ENCODE measurements at places on chromosomes 7 and 10.

- no peak for DNase-seq
Measured at GRCh38 chr10:60281792-60282353, 107.8 kb downstream of the ANK3 start.

DNA sequence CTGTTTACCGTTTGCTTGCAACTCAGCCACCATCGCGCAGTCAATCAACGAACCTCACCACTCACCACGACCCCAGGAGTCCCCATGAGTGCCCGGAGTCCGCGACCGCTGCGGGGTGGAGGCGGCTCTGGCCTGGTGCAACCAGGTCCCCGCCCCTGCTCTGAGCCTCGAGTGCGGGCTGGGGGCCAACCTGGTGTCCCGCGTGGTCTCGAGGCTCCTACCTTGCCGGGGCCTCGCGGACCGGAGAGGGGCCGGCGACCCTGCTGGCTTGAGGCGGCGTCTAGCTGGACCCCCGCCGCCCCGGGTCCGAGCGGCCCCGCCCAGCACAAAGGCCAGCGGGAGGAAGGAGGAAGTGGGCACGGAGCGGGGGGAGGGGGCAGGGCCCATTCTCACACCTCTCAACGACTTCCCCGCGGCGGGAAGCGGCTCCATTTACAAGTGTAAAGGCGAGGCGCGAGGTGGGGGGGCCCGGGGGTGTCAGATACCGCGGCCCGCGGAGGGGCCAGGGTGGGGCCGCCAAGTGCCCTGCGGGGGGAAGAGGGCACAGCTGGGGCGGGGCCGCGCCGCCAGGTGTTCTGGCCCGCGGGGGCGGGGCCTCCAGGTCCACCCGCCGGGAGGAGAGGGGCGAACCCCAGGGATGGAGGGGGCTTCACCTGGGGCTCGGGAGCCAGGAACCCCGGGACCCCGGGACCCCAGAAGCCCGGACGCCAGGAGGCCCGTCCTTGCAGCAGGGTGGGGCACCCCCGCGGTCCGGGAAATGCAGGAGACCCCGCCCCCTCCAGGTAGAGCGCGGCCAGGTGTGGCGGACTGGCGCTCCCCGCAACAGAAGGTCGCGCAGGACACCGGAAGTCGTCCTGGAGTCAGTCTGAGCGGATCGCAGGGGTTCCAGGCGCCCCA, 8.6 kb downstream of the CTBP2 start:
- DNase-seq = no peak

- DNase-seq = no peak
Measured at GRCh38 chr10:106711313-106711906, 453.1 kb downstream of the SORCS1 start.

DNA sequence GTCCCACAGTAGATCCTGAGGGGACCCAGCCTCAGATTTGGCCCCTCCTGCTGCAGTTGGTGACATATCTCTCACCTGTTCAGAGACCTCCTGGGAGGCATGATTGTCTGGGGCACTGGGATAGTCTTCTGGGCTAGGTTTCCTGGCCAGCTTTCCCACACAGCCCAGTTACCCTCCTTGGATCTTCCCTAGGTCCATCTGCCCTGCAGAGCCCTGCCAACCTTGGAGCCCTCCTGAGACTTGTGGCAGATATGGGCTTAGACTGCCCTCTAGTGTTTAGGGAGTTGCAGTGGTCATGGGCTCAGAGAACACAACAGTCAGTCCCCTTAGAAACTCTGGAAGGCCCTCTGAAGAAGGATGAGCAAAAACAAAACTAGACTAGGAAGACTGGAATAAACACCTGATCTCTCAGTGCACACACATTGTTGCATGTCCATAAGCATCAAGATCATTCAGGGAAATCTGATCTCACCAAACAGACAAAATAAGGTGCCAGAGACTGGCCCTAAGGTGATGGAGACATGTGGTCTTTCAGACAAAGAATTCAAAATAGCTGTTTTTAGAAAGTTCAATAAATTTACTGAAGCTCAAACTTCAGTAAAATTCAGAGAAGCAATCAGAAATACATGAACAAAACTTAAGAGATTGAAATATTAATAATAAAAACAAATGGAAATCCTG, 324.6 kb downstream of the ATRNL1 start:
- peak; percentile 6 for DNase-seq

- DNase-seq = no peak
Measured at GRCh38 chr7:148898845-148899484, 14.9 kb upstream of the EZH2 start.

DNA sequence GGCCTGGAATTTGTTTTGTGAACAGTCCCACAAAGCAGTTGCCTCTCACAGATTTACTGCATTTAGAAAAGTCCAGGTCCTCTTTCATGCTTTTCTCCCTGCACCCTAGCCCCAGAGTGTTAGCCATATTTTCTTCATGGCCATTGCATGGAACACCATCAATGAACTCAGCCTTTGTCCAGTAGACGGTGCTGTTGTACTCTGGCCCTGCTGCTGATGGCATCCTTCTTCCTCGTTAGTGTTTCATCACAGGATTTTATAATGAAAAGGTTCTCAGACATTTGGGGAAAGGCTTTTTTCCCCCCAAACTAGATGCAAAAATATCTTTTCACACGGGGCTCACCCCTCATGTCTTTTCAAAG, 93.0 kb upstream of the SLC25A13 start:
- DNase-seq = no peak

GRCh38 chr7:5177060-5177459, 13.0 kb upstream of the WIPI2 start:
- peak; percentile 48 for DNase-seq

DNA sequence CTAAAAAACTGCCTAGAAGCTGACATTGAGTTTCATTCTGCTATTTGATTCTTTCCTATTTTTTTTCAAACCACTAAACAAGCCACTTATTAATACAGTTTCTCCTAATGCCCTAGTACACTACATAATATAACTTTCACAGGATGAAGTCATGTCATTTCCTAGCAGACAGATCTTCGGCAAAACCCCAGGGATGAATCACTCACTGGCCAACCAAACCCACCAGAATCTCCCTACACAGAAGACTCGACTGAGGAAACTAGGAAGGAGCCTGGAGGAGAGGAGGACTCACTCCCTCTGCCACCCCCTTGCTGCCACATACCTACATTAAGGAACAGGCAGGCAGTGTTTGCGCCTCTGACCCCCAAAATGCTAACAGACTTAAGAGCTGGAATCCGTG, 33.4 kb downstream of the XPNPEP1 start:
- DNase-seq = peak; percentile 46

GRCh38 chr7:128713794-128714193, 25.4 kb upstream of the CALU start:
- DNase-seq = no peak

DNA sequence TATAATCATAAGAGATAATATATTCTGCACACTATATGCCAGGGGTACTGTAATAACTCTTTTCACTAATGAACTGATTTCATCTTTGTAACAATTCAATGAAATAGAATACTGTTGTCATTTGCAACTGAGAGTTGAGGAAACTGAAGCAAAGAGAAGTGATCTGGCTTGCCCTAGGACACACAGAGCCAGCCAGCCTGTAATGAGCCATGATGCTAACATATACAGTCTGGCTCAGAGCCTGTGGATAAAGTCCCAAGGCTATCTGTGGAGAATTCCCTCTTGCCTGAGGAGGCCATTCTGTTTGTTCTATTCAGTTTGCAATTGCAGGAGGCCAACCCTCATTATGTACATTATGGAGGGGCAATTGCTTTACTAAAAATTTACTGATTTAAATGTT, 241.3 kb downstream of the CXCL12 start:
- no peak for DNase-seq

DNA sequence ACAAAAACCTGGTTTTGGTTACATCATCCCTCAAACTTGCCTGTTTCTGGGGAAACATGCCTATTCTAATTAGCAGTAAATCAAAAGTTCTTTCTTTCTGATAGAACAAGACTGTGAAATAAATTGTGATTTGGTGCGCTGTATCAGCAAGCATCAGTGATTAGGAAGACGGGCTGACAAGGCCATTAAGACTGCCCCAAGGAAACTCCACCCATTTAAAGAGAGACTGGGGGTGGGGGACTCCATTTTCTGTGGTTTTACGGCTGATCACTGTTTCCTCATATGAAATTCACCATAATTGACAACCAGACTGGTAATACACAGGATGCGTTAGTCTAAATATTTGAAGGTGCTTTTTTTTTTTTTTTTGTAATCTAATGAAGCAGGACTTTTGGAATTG, 68.7 kb downstream of the MBL2 start:
- no peak for DNase-seq

DNA sequence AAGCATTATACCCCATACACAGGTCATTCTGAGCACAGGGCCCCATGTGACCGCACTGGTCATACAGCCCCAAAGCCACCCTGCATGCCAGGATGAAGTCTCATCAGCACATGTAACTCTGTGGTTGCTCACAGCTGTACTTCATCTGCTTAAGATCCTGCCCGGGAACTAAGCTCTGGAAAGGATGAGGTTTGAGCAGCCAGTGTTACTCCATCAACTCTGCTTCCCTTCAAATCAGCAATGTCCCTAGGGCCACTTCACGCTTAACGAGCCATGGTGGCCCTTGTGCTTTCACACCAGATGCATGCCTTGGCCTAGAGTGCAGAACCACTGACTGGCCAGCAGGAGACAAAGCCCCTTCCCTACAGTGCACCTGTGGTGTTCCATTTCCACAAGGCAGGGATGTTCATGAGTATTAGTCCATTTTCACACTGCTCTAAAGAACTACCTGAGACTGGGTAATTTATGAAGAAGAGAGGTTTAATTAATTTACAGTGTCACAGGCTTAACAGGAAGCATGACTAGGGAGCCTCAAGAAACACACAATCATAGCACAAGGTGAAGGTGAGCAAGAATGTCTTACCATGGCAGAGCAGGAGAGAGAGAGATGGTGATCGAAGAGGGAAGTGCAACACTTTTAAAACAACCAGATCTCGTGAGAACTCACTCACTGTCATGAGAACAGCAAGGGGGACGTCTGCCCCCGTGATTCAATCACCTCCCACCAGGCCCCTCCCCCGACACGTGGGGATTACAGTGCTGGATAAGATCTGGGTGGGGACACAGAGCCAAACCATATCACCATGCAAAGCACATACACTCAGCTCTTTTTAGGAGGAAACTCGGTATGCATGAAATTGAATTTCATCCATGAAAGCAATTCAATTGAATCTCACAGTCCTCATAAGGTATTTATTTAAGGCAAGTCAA, 149.0 kb upstream of the CDCA7L start:
- peak; percentile 11 for DNase-seq

GRCh38 chr10:78371136-78371535, 337.5 kb downstream of the RPS24 start:
- no peak for DNase-seq

DNA sequence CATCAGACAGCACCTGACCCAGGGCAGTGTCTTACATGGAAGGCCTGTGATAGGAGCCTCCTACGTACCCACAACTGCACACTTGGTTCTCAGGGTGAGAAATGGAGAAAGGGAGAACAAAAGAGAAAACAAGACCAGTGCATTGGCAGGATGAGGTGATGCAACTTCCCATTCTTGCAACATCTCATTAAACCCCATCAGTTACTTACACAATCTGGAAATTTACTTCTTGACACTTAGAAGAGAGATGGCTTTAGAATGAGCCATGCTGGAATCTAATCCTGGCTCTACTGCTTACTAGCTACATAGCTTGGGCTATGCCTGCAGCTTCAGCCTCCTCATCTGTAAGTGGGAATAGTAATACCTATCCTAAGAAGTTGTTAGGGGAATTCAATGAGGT, 391.7 kb downstream of the KCNMA1 start:
- no peak for DNase-seq

- no peak for DNase-seq
Measured at GRCh38 chr10:132678436-132679216, 107.3 kb downstream of the NKX6-2 start.

DNA sequence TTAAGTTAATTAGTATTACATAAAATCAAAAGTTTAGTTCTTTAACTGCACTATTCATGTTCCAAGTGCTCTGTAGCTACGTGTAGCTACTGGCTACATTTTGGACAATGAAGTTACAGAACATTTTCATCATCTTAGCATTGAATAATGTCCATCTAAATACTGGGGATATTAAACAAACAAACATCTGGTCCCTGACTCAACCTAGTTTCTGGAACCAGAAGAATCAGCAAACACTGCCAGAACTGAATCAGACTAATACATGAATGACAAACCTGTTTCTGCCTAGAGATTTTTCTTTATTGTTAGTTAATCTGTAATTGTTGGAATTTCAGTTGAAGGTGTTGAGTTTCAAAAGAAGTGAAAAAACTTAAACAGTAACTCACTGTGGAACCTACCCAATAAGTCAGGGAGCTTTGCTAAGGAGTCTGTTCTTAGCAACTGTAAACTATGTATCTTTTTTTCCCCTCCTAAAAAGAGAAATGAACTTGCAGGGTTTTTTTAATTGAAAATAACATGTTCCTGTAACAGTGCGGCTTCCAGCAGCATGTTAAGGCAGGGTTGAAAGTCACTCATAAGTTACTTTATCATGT, 58.3 kb downstream of the CDK13 start:
- peak; percentile 54 for DNase-seq

- no peak for DNase-seq
Measured at GRCh38 chr7:116802746-116803152, 59.6 kb upstream of the CAPZA2 start.

- no peak for DNase-seq
Measured at GRCh38 chr10:80890146-80890545, 352.4 kb downstream of the SH2D4B start.

All from AG04450 (cell line).